ENCODE measurements at places on chromosomes 2 and 18.

DNA sequence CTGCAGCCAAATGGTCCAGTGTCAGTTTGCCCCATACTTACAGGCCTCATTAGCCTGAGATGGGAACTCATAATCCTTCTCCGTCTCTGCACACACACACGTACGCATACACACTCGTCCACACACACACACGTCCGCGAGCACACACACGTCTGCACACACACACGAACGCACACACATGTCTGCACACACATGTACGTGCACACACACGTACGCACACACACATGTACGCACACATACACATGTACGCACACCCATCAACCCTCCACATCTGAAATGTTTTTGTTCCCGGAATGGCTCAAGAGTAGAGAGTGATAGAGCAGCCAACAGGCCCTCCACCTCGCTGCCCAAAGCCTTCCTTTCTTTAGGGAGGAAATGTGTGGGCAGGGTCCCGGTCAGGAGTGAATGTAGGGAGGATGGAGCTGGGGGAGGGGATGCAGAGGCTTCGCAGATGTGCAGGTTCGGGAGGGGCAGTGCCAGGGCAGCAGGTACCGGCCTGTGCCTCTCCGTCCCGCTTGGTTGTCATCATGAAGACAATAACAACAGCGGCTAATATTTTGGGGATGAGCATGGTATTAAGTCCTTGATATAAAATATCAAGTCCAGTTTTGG is 52.7 kb downstream of the PTGR3 start:
- DNase-seq, result no peak

DNA sequence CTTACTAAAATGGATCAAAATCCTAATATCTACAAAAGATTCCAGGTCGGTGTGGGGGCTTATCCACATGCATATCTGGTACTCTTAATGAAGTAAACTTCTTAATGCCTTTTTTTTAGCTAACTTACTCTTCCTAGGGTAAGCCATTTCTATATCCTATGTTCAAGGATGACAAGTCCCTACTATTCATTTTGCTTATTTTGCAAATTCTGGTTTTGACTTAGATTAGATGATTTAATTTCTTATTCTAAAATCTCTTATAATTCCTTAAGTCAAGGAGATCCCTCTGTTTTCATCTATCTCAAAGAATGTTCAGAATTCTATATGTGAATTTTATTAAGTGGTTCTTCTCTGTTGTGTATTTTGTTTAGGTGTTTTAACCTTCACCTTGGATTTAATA is 79.7 kb downstream of the KYNU start:
- DNase-seq, result no peak

DNA sequence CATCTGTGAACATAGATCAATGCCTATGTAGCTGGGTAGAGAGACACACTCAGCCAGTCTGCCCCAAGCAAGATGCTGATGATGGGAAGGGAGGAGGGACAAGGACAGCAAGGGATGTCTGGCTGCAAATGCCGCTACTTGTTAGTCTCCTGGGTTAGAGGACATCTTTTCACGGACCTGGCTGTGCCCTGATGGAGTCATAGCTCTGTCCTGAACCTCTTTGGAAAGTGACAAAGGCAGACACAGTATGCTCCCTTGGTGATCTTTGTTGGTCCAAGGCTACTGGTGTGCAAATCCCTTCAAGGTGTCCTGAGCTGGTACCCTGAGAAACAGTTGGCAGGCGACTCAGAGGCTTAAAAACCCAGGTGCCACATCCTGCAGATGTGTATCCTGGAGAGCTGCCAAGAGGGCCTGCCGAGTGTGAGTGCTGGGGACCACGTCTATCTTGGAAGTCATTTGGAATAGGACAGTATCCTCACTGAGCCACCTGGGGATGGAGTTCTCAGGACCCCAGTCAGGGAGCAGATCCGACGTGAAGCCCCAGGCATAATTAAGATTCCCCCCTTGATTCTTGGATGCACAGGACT is 10.8 kb downstream of the FOSL2 start:
- DNase-seq, result no peak

- no peak for DNase-seq
Observed at GRCh38 chr2:42309366-42309765, 51.7 kb downstream of the COX7A2L start.

DNA sequence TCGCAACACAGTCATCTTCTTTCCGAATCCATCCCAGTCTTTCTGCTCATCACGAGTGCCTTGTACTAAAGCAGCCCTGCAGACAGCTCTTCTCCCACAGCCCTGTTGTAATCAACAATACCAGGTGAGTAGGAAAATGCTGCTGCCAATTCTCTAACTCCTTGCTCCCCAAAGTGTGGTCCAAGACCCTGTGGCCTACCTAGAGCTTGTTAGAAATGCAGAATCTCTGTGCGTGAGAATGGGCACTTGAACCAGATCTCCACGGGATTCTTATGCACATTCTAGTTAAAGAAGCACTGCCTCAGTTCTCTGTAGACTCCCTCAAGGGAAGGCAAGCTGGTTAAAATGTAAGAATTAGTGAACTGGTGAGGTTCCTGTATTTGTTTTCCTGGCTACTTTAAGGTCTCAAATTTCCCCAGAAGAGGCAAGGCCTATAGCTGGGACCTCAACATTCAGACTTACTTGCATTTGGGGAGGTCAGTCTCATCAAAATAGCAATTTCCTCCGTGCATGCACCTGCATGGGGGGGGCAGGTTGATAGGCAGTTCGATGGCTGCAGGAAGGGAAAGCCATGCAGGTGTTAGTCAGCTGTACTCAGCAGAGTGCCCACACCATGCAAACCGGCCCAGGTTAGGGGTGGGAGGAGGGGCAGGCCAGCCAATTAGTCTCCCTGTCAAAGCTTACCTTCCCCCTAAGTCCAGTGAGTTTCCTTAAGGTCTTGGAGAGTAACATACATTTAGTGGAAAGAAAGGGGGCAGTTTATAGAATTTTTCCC is 70.8 kb downstream of the DHRS9 start:
- no peak for DNase-seq

DNA sequence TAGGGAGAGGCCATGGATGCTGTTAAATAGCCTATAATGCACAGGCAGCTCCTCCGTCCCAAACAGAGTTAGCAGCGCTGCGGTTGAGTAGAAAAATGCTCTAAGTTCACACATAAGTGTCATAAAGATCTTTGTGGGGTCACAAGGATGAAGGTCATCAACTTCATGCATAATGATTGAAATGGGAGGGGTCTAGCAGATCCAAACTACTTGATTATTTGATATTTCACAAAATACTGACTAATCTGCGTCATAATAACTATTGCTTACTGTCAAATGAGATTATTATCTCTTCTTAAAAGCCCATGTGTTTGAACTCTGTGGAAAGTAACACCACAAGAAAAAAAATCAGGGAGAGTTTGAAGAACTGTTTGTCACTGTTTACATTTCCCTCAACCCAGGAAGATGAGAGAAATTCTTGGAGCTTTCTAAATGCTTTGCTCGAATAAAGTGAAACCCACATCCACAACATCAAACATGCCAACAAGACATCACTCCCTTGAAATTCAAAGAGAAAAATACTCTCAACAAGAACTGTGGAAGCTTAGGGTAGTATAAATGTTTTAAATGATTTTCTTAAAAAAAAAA is 50.5 kb upstream of the CREB1 start:
- no peak for DNase-seq
